Fibroblast of pulmonary artery (primary cell): ENCODE measurements at places on chromosomes 6 and 20.

DNA sequence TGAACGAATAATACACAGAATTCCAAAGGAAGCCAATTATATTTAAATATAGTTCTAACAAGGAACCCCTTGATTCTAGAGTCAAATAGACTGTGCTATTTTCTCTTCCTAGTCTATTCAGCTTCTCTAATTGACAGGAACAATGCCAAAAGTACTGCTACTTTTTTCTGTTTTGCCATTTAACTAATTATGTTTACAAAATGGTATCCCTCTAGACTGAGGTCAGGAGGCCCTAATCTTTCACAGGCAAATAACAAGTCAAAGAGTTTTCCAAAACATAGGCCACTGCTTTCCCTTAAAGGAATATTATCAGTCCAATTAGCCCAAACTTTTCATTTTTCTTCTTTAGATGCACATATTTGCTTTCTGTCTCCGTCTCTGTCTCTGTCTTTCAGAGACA, 539.3 kb downstream of the RFPL4B start:
- DNase-seq: no peak

- peak; percentile 40 for DNase-seq
Observed at GRCh38 chr20:47487175-47487917, 14.3 kb upstream of the NCOA3 start.

GRCh38 chr6:166611631-166612030, 15.4 kb downstream of the RPS6KA2 start:
- no peak for DNase-seq

DNA sequence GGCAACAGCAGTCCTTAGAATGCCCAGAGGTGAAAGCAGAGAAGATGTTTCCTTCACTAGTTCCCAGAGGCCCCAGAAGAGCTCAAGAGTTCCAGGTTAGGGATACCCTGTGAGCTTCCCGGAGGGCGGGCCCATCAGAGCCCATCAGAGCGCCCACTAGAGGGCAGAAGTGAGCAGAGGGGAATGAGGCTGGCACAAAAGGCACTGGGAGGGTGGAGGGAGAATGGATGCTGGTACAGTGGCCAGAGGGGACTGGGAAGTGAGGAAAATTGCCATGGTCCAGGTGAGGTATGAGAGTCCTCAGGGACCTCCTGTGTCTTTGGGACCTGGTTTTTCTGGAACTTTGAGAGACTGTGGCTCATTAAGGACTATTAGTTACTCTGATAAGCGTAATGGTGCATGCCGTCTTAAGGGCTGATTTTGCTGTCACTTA, 57.3 kb downstream of the LINC00237 start:
- DNase-seq: peak; percentile 5

GRCh38 chr20:23601715-23602114, 4.0 kb downstream of the CST9 start:
- DNase-seq: no peak

- no peak for DNase-seq
Observed at GRCh38 chr20:36307412-36308325, 1.5 kb downstream of the DLGAP4 start.

- no peak for DNase-seq
Observed at GRCh38 chr6:126764671-126765070, 353.8 kb upstream of the RSPO3 start.

- no peak for DNase-seq
Observed at GRCh38 chr20:20138301-20139064, 86.2 kb downstream of the CFAP61 start.

DNA sequence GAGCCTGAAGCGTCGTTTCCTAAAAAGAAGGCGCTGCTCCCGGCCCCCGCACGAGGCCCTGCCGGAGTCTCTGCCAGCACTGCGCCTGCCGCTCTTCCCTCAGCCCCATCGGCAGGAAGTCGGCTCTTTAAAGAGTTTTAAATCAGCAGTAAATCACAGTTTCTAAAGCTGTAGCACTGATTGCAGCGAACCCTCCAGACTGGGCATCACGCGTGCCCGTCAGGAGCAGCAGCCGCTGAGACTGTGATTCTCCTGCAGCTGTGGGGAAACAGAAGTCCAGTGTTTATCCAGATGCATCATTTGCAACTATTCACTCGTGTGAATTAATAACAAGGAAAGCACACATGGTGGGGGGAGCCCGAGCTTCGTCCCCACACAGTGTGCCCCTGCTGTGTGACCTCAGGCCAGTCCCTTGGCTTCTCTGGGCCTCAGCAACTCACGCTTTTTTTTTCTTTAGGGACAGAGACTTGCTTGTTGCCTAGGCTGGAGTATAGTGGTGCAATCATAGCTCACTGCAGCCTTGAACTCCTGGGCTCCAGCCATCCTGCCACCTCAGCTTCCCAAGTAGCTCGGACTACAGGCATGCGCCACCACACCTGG, 28.3 kb downstream of the DLL1 start:
- no peak for DNase-seq

DNA sequence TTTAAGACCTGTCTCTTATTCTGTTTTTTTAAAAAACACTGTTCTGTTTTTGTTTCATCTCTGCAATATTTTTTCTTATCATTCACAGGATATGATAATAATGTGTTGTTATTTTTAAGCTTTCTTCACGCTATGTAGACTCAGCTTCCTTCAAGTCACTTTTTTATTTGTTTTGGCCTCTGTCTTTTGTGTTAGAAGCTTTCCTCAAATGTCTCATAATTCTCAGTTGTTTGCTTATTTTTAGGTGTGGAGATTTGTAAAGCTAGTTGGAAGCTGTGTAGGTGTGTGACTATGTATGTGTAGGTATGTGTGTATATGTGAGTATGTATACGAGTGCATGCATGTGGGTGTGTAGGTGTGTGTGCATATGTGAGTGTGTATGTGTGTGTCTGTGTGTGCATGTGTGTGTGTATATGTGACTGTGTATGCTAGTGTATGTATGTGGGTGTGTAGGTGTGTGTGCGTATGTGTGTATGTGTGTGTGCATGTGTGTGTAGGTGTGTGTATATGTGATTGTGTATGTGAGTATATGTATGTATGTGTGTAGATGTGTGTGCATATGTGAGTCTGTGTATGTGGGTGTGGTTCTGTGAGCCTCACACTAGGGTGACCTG, 16.3 kb upstream of the VEGFA start:
- DNase-seq: no peak

GRCh38 chr20:14951707-14952418, 614.5 kb upstream of the FLRT3 start:
- peak; percentile 68 for DNase-seq

DNA sequence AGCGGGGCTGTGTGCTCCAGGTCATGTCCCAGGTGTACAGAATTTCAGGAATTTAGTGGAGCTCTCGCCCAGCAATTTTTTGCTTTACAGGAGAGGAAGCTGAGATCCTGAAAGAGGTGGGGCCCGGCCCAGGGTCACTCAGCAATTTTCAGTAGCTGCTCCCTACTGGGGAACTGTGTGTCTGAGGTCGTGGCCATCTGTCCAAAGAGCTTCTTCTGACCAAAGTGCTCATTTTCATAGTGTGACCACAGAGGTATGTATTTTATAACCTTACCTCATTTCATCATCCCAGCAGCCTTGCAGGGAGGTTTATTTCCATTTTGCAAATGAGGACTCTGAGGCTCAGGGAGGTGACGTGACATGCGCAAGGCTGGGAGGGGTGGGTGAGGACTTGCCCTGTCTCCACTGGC, 46.3 kb downstream of the FAM209B start:
- DNase-seq: no peak

GRCh38 chr6:13406781-13407180, 78.4 kb upstream of the TBC1D7 start:
- peak; percentile 64 for DNase-seq

DNA sequence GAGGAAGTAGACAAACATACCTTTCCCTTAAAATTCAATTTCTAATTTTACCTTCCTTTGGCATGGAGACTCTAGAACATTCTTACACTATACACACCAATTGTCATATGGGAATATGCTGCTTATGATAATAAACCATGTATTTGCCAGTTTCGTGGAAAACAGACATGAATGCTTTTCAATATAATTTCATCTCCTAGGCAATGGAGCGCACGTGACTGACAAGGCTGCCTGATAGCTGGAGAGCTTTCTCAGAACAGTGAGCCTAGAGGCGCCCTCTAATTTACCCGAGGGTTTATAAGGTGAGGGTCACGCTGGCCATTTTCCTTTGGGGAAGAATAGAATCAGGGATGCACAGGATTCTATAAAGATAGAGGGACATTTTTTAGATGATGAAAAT, 56.5 kb downstream of the PRR18 start:
- DNase-seq: no peak

DNA sequence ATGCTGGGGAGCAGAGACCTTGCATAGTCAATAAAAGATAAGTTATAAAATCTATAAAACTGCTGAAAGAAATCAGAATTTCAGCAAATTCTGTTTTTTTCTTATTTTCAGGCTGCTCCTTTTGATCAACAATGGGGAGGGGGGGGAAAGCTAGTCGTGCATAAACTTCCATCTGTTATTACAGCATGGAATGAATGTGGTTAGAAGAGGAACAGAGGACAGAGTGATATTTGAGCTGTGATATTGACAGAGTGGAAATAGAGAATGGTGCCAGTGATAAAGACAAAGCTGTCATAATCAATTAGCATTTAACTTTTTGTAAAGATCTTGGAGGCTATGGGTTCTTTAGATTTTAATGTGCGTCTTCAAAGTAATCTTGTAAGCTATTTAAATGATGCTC, 43.4 kb upstream of the QKI start:
- DNase-seq: no peak

DNA sequence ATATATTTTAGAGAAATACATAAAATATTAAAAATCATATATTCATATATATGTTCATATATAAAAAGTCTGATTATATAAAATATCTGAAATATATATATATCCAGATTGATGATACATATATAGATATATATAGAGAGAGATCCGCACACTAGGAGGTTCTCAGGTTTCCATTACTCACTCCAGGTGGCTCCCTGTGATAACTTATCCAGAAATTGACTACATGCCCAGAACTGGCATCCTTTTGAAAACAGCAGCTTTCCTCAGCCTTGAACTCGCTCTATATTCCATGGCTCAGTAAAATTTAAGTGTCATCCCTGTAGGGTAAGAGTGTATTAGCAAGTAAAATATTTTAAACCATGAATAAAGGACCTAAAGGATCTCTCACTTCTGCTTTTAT, 206.8 kb downstream of the TINAG start:
- DNase-seq: peak; percentile 4

DNA sequence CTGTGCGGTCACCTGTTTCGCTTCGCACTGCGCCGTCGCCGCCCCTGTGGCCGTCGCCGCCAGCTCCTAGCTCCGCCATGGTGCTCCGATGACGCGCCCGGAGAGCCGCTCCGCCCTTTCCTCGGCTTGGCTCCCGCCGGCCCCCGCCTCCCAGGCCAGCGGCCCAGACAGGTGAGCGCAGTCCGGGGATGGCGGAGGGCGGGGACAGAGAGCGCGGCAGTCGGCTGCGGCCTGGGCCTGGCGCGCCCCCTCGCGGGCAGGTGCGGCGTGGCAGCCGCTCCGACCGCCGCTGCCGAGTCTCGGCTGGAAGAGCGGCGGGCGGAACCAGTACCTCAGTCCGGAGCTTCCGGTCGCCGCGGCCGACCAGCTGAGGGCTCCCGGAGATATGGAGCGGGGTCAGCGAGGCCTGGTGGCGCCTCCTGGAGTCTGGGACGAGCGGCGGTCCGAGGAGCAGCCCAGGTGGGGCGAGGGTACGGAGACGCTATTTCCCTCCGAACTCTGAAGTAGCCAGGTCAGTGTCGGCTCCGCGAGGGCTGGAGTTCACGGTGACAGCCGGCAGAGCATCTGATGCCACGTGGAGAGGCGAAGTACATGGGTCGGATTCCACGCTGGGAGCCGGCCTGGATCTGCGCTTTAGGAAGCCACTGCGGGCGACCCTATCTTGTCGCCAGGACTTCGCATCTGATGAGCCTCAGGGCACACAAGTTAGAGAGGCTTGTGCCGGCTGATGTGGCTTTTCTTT, at the start of gene MAP7:
Gene MAP7 (minus strand): TSS at position 93 of the 742 bp plus-strand sequence. CDS start 14 bp downstream, at position 79.
- no peak for DNase-seq

GRCh38 chr6:81751388-81752083, 945 bp downstream of the TENT5A start:
- peak; percentile 57 for DNase-seq

- DNase-seq: peak; percentile 48
Observed at GRCh38 chr6:75211920-75212590, 6.2 kb upstream of the COL12A1 start.
